ENCODE measurements at places on chromosomes 6 and 20.

DNA sequence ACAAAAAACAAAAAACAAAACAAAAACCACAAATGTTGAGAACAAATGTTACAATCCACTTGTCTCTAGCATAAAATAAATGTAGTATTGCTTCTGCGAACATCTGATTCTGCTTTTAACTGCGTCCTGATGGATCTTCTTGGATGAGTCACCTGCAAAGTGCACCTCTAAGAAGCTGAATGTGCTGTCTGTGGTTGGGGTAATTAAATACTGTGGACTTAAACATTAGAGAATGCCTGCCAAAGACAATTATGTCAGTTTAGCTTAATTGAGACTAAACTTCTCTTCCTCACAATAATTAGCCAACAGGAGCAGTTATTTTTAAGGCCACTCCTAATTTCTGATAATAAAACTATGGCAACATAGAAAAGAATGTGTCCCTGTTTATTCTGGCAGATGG is 253.4 kb downstream of the PHACTR1 start:
- no peak for DNase-seq

DNA sequence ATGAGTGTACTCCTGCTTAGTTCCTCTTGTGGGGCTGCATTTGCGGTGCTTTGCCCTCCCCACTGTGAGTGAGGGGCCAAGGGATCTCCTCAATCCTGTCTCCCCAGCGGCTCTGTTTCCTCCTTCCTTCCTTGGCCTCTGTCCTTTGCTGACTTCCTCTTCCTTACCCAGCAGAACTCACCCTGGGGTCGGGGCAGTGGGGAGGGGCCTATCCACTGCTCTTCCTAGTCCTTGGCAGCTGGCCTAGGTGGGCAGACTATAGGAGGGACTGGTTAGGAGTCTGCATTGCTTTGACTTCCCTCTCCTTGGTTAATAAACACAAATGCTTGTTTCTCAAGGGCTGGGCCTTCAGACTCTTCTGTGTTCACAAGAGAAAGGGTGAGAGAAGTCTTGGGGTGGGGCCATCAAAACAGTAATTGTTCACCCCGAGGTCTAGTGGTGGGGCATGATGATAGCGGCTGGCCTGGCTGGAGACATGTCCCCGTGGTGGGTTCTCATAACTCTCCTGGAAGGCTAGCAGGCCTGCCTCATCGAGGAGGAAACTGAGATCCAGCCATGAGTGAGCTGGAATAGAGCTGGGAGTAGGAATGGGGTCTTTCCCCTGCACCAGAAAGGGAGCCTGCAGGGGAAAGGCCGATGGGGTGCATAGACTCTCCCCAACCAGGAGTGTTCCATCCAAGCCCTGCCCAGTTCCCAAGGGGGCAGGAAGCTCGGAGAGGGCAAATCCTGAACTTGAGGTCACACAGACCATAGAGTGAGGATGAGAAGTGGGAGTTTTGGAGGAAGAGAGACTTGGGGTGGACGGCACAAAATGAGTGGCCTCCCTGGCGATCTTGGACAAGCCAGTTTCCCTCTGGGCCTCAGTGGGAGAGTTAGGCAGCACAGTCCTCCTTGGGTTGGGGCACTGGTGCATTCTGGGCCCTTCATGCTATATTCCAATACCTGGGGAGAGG is 12.7 kb downstream of the FAM110A start:
- peak; percentile 69 for DNase-seq

GRCh38 chr20:2224368-2224639 is 71.5 kb upstream of the TGM3 start:
- no peak for DNase-seq

GRCh38 chr6:113873043-113873667 is 16.0 kb downstream of the MARCKS start:
- DNase-seq: peak; percentile 60

DNA sequence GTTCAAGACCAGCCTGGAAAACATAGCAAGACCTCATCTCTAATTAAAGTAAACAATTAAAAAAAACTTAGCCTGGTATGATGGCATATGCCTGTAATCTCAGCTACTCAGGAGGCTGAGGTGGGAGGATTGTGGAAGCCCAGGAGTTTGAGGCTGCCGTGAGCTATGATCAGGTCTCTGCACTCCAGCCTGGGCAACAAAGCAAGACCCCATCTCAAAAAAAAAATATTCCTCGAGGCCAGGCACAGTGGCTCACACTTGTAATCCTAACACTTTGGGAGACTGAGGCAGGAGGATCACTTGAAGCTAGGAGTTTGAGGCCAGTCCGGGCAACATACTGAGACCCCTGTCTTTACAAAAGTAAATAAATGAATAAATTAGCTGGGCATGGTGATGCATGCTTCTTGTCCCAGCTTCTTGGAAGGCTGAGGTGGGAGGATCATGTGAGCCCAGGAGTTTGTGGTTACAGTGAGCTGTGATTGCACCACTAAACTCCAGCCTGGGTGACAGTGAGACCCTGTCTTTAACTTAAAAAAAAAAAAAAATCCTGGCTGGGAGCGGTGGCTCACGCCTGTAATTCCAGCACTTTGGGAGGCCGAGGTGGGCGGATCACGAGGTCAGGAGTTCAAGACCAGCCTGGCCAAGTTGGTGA is 9.3 kb upstream of the C2 start:
- DNase-seq: no peak

DNA sequence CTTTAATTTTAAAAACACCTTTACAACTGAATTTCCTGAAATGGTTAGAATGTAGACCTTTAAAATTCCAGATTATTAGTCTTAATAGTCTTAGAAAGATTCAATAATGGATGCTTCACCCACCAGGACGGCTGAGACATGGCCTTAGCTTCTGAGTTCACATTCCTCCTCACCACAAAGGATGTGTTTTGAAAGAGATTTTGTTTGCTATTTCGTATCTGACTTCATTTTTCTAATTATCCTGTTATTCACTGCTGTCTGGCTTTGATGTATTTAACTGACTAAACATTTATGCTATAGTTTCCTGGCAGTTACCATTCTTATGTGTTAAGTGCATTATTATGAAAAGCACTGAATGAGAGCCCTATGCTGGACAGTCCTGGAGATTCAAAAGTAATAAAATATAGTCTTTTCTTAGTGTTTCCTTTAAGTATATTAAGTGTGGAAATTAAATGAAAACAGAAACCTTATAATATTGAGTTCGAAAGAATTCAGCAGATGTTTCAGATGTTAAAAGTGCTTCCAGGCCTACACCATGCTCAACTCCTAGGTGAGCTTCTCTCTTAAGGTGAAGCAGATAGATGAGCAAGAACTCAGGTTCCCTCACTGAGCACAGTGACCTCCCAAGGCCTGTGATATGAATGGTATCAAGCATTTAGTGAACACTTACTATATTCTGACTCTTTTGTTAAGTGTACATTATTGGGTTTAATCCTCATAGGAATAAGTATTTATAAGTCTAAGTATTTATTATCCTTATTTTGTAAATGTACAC is 40.3 kb downstream of the MAP3K4 start:
- DNase-seq: no peak

GRCh38 chr6:70390067-70390466 is 23.2 kb upstream of the FAM135A start:
- DNase-seq: no peak

DNA sequence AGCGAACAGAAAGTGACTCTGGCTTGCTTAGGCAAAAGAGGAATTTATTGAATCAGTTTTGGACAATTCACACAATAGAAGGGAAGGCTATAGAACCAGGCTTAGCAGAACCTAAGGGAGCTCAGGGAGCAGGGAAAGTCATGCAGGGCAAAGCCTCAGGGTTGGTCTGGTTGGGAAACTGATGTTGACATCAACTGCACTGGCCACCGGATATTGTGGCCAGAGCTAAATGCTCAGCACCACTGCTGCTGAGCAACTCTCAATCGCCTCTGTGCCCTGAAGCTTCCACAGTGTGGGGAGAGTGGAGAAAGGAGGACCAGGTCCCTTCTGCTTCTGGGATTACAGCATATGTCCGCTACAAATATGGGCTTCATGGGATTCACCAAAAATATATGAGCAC is 93.3 kb upstream of the GCM1 start:
- no peak for DNase-seq
